Astrocyte (in vitro differentiated cells and primary cell): ENCODE measurements at places on chromosomes 2 and 18. TPM values are rescaled to one million over a fixed set of nuclear protein-coding genes. Genes with fewer than 3 reads are reported as not detected.

The ELOA2 gene
- not detected in 2 replicates for total RNA-seq

The IL36A gene
- not detected in 2 replicates for total RNA-seq

The CIB4 gene
- not detected in 2 replicates for total RNA-seq

The UGT1A1 gene
- not detected in 2 replicates for total RNA-seq

The CAPN14 gene
- 0.12 and 0.14 TPM in 2 replicates for total RNA-seq

The FLACC1 gene
- total RNA-seq = 1.7 and 2.2 TPM in 2 replicates
